RKO (cell line): ENCODE measurements at places on chromosomes 11 and 22.
A peak's percentile ranks its signal among the peaks of the same experiment; 100 is the strongest.

DNA sequence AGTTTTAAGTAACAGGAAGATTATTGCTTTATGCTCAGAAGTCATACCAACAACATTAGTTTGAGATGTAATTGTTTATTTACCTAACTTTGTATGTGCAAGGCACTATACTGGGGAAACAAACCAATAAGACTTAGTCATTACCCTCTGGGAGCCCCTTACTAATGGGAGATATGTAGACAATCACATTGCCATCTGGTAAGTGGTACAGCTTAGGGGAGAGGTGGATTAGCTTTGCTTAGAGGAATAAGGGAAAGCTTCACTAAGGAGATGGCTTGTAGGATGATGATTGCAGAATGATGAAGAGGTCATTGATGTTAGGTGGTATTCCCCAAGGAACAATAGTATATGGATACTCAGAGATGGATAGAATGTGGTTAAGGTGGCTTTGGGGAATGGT lies 17.5 kb downstream of the EMSY start:
- no peak for DNase-seq

DNA sequence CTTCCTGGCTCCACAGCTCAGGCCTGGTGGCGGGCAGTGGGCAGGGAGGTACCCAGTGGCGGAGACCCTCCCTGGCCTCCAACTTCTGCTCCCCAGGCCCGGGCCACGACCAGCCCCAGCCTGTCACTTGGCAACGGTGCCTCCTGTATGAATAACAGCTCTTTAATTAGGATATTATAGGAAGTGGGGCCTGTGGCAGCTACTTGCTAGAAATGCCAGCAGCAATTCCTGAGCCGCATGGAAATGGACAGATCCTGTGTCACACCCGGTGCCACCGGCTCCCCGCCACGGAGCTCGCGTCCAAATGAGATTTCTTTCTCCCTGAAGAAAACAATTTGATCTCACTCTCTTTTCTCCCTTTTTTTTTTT lies 104.5 kb downstream of the CHST1 start:
- DNase-seq = no peak

GRCh38 chr11:44602891-44603310 lies 37.4 kb downstream of the CD82 start:
- no peak for DNase-seq

DNA sequence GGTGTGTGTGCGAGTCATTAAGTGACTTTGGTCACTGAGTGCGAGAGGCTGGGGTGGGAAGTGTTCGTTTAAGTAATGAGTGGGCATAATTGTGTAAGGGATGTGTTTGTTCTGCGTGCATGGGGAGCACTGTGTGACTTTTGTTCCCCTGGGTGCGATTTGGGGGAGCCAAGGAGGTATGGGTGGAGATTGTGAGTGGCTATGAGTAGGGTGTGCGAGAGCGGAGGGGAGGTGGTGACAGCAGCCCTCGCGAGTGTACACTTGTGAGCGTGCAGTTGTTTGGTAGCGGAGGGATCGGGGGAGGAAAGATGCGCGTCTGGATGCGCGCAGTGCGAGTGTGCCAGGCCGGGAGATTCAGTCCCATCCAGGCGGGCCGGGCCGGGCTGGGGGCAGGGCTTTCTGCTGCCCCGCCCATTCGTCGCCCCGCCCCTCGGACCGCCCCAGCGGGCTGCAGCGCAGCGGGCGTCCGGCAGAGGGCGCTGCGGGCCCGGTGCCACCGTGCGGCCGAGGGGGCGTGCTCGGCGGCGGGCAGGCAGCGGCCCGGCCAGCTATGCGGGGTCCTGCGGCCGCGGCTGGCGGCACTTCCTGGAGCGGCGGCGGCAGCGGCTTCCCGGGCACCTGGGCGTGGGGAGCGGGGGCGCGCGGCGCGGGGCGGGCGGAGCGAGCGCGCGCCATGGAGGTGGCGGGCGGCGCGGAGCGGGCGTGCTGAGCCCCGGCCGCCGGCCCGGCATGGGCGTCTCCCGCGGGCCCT lies at the start of gene DGKZ:
Gene DGKZ (plus strand): TSS at position 578 of the 751 bp plus-strand sequence. CDS start 197 bp downstream, outside the sequence.
- peak; percentile 89 for DNase-seq

GRCh38 chr11:22702031-22702430 lies 35.6 kb downstream of the GAS2 start:
- DNase-seq = no peak

- DNase-seq = no peak
Observed at GRCh38 chr22:33299245-33299956, 241.2 kb upstream of the SYN3 start.

DNA sequence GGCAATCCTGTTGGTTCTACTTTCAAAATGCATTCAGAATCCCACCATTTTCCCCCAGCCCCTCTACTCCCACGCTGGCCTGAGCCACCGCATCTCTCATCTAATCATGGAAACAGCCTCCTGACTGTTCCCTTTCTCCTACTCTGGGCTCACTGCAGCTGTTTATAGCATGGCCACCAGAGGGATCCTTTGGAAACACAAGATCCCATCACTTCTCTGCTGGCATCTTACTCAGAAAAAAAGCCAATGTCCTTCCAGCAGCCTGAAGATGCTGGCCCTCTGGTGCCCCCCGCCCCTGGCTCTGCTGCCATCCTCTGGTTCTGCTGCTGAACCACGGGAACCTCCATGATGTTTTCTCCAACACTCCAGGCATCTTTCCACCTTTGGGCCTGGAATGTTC lies 11.1 kb downstream of the MS4A8 start:
- peak; percentile 15 for DNase-seq

GRCh38 chr11:71399341-71399740 lies 48.9 kb downstream of the DHCR7 start:
- DNase-seq = no peak

DNA sequence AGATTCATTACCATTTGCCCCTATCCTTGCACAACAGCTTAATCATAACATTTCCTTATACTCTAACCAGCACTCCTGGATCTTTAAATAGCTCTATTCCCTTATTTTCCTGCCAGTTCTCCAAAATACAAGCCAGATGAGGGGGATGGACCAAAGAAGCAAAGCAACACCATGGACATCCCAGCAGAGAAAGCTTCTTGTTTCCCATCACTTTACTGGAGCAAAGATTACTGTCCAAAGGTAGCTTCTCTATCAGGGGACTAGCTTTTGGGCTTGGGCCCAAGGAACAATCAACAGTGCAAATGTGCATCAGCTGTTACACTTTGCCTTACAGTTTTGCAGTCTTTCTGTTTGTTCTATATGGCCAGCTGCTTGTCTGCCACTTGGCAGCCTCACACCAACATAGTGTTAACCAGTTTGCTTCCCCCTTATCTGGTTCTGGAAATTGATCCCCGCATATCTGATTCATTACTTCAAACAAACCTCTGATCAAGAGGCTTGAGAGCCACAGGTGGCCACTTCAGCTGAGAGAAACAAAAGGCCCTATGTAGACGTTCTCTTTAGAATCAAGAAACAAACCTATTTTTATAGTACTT lies 814.3 kb downstream of the METTL15 start:
- DNase-seq = no peak

GRCh38 chr11:102168481-102168880 lies 58.2 kb downstream of the YAP1 start:
- no peak for DNase-seq

- peak; percentile 59 for DNase-seq
Observed at GRCh38 chr11:125569915-125570621, 791 bp downstream of the EI24 start.

GRCh38 chr11:104163100-104164027 lies 583 bp downstream of the PDGFD start:
- DNase-seq = no peak

- DNase-seq = no peak
Observed at GRCh38 chr22:38046070-38046748, 11.0 kb upstream of the PICK1 start.

- DNase-seq = no peak
Observed at GRCh38 chr22:23581260-23581650, 1.2 kb upstream of the IGLL1 start.

DNA sequence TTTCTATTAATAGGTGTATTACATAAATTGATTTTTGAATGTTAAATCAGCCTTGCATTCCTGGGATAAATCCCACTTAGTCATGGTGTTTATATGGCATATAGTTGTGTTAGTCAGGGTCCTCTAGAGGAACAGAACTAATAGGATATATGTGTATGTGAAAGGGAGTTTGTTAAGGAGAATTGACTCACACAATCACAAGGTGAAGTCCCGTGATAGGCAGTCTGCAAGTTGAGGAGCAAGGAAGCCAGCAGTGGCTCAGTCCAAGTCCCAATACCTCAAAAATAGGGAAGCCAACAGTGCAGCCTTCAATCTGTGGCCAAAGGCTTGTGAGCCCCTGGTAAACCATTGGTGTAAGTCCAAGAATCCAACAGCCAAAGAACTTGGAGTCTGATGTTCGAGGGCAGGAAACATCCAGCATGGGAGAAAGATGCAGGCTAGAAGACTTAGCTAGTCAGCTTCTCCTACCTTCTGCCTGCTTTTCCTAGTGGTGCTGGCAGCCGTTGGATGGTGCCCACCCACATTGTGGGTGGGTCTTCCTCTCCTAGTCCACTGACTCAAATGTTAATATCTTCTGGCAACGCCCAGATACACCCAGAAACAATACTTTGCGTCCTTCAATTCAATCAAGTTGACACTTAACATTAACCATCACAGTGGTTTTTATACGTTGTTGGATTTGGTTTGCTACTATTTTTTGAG lies 12.9 kb downstream of the SFI1 start:
- DNase-seq = no peak

DNA sequence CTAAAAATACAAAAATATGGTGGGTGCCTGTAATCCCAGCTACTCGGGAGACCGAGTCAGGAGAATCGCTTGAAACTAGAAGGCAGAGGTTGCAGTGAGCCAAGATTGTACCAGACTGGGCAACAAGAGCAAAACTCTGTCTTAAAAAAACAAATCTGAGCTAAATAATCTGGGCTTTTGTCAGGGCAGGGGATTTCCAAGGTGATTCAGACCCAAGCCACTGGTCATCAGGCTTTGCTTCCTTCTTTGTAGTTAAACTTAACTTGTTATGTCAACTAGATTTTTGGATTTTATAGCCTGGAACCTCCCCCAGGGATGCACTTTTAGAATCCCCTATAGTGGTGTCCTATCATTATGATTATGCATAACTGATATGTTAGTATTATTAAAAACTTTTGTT lies 27.0 kb upstream of the SLC22A8 start:
- no peak for DNase-seq

GRCh38 chr11:115306689-115307088 lies 197.5 kb downstream of the CADM1 start:
- DNase-seq = no peak

DNA sequence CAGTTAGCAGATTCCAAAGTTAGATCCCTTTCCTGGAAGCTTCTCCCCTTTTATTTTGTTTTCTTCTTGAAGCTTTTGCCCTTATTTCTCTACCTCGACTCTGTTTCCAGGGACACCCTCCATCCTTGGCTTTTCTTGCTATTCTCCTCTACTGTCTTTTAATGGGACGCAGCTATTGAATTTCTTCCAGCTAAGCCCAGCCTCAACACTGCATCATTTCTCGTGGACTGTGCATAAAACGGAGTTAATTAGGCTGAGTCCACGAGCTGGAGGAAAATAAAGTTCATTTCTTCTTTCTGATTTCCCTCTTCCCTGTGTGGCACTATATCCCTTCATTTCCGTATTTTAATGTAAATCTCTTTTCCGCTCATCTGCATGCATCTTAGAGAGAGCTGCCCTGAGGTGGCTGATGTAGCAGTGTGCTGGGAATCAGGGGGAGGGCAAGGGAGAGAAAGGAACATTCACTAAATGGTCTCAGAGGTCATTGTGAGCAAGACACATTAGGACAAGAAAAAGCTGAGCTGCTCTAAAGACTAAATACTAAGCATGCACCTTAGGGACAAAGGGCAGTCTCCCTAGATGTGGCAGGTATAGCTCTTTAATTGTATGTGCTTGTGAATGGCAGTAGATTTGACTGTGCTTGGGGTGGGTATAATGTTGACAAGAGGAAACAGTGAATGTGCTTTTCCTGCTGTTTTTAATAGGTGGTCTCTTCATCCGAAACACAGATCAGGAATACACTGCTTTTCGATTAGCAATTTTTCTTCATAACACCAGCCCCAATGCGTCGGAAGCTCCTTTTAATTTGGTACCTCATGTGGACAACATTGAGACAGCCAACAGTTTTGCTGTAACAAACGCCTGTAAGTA lies 1.9 kb downstream of the GRIA4 start:
- no peak for DNase-seq

DNA sequence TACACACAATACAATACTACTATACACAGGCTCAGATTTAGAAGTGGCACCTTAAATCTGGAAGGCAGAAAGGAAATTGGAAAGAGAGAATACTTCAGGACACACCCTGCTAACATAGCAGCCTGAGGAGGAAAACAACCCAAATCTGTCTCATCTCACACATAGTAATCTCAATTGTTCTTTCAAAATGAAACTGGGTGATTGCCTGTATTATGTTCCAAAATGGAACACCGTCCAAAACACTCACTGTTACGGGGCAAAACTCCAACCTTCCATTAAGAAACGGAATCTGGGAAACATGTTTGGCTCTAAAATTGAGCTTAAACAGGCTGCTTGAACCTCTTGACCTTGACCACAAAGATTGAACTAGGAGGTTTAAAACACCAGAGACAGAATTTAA lies 572.6 kb downstream of the OPCML start:
- no peak for DNase-seq

DNA sequence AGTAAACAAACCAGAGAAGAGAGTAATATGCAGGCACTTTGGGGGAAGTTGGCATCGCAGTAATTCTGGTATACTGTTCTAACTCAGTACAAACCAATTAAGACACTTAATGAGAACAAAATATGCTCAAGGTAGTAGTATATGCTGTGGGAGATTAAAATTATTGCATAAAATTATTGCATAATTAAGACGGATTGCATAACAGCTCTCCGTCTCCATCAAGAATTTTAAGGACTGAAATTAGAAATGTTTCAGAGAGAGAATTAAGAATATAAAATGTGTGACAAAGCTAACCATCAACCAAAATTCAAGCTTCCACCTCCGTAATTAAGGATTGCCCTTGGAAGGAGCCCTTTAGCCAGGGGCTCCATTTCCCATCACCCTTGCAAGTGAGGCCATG lies 428.5 kb downstream of the ETS1 start:
- DNase-seq = no peak

DNA sequence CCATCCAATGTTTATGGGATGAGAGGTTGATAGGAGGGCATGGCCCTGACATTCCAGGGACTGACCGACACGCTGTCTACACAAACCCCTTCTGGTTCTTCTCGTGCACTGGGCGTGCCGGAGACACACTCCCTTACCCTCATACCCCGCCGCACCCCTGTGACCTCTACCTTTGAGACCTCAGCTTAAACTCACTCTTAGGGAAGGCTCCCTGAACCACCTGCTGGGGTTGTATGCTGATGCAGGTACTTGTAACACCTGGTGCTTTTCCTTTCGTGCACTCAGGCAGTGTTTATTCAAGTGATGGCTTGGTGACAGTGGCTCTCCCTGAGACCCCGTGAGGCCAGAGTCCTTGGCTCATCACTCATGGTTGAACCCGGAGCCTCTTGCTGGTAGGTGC lies 12.0 kb downstream of the PPARA start:
- DNase-seq = no peak
